Mucosa of descending colon (tissue), 3 donors: ENCODE measurements at places on chromosomes 13 and 19. TPM values are rescaled to one million over a fixed set of nuclear protein-coding genes. Genes with fewer than 3 reads are reported as not detected.

DNA sequence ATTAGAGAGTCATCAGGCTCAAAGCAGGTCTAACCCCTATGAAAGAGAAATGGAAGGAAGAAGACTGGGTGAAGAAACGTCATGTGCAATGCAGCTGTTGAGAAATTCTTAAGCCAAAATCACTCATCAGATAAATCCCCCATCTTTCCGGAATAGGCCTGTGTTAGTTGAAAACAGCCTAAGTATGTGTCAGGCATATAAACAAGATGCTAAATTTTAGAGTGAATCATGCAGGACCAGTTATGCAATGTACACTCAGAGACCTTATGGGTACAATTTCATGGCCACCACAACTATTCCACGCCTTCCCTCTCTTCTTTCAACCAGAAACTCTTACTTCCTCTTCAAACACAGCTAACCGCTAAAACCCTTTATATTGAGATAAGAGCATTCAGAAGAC lies 717.7 kb upstream of the ATXN8OS start:
- no peak for DNase-seq

The PCSK4 gene
- total RNA-seq: 4.9 TPM

The ZNF506 gene
- total RNA-seq: 31.7 TPM

- no peak for DNase-seq
Observed at GRCh38 chr19:6392221-6393073, 517 bp downstream of the GTF2F1 start.

GRCh38 chr19:14379294-14380065 lies 1.8 kb upstream of the ADGRE5 start:
- no peak for DNase-seq

GRCh38 chr13:24922387-24922744 lies 158.4 kb downstream of the RNF17 start:
- no peak for DNase-seq

DNA sequence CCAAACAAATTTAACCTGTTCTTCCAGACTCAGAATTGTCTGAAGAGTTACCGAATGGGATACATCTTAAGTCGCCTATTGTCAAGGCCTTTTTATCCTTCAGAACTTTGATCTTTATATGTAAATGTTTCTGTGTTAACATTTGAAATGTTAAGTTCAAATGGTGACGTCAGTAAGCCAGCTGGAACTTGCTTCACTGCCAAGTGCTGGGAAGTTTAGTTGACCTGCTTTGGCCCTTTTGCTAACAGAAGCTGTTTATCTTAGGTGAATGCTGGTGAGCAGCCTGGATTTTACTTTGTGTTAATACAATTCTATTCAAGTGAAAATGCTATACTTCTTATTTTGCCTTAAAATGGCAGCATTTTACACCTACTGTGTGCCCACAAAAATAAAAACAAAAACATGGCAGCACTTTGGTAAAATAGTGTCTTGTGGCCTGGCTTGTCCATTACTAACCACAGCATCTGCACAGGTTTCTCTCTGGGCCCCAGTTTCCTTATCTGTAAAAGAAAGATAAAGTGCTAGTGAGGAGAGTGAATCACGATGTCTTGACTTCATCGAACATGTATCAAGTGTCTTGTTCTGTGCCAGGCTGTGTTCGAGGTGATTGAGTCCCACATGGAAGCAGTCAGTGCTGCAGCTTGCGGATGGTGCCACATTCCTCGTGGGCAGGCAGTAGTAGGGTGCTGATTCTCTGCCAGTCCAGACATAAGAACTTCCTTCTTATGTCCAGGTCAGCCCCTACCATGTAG lies 2.2 kb downstream of the NAXD start:
- DNase-seq: no peak

The ZNF350 gene
- total RNA-seq: 13.5 TPM

DNA sequence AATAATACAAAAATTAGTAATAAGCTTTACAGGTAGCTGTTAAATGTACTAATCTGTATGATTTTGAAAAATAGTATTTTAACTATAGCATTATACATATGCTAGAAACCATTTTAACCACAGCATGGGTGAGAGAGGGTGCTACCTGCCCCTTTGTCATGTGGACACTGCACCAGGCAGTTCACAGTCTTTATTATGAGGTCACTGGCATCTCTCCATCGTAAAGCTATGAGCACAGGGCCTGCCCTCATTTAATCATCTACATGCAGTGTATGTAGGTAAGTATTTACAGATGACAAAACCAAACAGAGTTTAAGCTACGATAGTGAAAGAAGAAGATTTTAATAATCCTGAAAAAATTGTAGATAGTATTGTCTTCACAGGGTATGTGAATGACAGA lies 21.7 kb downstream of the EDNRB start:
- no peak for DNase-seq

The KLK10 gene
- total RNA-seq: 0.76 TPM

DNA sequence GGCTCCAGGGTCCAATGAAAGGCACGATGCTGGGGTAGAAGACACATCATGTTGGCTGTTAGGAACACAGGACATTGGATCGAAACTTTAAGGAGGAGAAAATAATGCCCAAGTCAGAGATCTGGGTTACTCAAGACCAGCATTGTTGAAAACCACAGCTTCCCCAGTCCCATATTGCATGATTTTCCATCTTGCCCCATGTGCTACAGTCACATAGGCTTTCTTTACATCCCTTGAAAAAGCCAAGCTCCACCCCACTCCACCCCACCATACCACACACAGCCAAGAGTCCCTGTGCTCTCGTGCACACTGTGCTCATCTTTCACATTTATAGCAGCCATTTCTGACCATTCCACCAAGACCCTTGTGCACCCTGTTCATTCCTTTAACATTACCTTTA lies 636.2 kb downstream of the DIAPH3 start:
- no peak for DNase-seq

DNA sequence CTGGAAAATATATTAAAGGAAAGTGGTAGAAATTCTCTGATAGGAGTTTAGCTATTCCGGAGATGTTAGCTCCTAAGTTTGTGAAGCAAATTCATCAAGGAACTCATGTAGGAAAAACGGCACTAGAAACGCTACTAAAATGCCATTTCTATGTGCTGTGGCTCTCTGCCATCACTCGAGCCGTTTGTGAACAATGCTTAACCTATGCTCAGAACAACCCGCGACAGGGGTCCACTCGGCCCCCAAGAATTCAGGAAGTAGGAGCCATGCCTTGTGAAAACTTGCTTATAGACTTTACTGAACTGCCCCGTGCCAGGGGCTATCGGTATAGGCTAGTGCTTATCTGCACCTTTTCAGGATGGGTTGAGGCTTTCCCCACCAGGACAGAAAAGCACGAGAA lies 14.2 kb upstream of the SLC15A1 start:
- no peak for DNase-seq

The HSD17B14 gene
- 10.1 TPM for total RNA-seq

DNA sequence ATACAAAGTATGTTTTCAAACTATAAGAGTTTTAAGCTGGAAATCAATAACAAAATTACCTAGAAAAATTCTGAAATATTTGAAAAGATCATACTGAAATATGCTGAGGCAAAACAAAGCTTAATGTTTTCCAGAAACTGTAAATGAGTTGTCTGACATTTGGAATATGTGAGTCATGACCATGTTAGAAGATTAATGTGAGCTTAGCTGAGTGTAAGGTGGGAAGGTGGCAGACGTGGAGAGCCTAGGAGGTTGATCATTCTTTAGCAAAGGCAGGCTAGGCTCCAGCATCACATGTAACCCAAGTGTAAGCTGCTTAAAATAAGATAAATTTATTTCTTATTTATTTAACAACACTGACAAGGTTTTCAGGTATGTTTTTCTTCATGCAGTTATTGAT lies 2086.1 kb upstream of the PCDH20 start:
- no peak for DNase-seq

- no peak for DNase-seq
Observed at GRCh38 chr19:36266375-36266961, 51.6 kb downstream of the ZNF146 start.

The ZNF559 gene
- total RNA-seq: 19.5 TPM

GRCh38 chr19:46601318-46602224 lies at the start of gene CALM3:
CALM3 (plus strand) TSS chr19:46601330; CDS start chr19:46601435, 105 bp downstream.
- DNase-seq: peak; percentile 63

The GSX1 gene
- not detected for total RNA-seq

The LRFN3 gene
- total RNA-seq: 10.5 TPM

- no peak for DNase-seq
Observed at GRCh38 chr19:29515706-29516357, 10.0 kb upstream of the VSTM2B start.

The GNA15 gene
- 6.2 TPM for total RNA-seq

The BRCA2 gene
- total RNA-seq: 1.8 TPM

GRCh38 chr19:13766095-13766481 lies 1.8 kb downstream of the MRI1 start:
- DNase-seq: no peak

- no peak for DNase-seq
Observed at GRCh38 chr13:98293103-98293502, 116.0 kb upstream of the RNF113B start.

DNA sequence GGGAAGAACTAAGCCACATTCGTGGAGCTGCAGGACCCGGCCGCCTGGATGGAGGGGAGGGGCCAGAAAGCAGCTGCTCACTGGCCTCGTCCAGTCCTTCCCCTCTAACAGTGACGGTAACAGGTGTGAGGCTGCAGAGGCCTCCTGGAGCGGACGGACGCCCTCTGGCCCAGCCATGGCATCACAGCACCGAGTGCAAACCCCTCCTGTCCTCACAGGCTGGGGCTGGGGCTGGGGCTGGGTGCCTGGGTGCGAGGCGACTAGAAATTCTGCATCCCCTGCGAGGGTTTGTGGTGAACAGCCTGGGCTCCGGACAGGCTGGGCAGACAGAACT lies 3.6 kb downstream of the MICOS13 start:
- DNase-seq: peak; percentile 33

- no peak for DNase-seq
Observed at GRCh38 chr13:34349091-34349722, 531.3 kb downstream of the RFC3 start.

- peak; percentile 35 for DNase-seq
Observed at GRCh38 chr19:5719274-5719960, 529 bp downstream of the LONP1 start.

GRCh38 chr19:51552996-51553725 lies 17.9 kb upstream of the ZNF175 start:
- peak; percentile 86 for DNase-seq

GRCh38 chr19:3707868-3708206 lies 347 bp upstream of the TJP3 start:
- no peak for DNase-seq

- no peak for DNase-seq
Observed at GRCh38 chr13:45895881-45896280, 44.3 kb upstream of the SIAH3 start.

The ALOX5AP gene
- total RNA-seq: 5.1 TPM

DNA sequence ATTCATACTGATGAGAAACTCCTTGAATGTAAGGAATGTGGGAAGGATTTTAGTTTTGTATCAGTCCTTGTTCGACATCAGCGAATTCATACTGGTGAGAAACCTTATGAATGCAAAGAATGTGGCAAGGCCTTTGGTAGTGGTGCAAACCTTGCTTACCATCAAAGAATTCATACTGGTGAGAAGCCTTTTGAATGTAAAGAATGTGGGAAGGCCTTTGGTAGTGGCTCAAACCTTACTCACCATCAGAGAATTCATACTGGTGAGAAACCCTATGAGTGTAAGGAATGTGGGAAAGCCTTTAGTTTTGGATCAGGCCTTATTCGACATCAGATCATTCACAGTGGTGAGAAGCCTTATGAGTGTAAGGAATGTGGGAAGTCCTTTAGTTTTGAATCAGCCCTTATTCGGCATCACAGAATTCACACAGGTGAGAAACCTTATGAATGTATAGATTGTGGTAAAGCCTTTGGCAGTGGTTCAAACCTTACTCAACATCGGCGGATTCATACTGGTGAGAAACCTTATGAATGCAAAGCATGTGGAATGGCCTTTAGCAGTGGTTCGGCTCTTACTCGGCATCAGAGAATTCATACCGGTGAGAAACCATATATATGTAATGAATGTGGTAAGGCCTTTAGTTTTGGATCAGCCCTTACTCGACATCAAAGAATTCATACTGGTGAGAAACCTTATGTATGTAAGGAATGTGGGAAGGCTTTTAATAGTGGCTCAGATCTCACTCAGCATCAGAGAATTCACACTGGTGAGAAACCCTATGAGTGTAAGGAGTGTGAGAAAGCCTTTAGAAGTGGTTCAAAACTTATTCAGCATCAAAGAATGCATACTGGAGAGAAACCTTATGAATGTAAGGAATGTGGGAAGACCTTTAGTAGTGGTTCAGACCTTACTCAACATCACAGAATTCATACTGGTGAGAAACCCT lies 26.6 kb downstream of the ZNF345 start:
- DNase-seq: no peak

The ZNF155 gene
- total RNA-seq: 8.6 TPM

DNA sequence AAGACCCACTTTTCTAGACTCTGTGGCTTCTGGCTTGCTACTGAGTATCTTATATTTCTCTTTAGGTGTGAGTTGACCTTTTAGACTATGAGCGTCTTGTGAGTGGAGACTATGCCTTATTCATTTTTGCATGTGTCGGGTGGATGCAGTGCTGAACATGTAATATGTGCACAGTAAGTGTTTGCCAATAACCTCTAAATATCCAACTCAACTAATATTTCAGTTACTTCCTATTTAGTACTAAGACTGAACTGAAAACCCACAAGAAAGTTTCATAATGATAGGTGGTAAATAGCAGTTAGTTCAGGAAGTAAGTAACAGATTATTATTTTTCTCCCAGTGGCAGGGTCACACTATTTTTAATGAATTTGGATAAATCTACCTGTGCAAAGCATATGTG lies 269.3 kb downstream of the KCNRG start:
- no peak for DNase-seq

- no peak for DNase-seq
Observed at GRCh38 chr19:15304140-15304705, 28.1 kb downstream of the BRD4 start.

The OVOL3 gene
- total RNA-seq: not detected

DNA sequence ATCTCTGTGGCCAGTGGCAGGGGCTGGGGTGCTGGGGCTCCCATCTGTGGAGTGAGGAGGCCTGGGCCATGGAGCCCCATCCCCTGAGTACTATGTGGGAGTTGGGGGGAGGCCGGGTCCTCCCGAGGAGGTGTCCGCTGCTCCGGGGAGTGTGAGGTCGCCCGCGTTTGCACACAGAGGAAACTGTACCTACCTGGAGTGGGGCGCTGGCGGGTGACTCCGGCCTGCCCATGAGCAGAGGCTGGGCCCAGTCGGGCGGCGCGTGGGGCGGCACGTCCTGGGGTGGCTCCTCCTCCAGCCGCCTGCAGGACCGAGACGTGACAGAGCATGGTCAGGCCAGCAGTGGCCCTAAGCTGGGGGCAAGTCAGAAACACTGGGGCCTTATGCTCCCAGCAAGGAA lies 33.8 kb upstream of the MATK start:
- DNase-seq: no peak

The ZNF525 gene
- 18.3 TPM for total RNA-seq

DNA sequence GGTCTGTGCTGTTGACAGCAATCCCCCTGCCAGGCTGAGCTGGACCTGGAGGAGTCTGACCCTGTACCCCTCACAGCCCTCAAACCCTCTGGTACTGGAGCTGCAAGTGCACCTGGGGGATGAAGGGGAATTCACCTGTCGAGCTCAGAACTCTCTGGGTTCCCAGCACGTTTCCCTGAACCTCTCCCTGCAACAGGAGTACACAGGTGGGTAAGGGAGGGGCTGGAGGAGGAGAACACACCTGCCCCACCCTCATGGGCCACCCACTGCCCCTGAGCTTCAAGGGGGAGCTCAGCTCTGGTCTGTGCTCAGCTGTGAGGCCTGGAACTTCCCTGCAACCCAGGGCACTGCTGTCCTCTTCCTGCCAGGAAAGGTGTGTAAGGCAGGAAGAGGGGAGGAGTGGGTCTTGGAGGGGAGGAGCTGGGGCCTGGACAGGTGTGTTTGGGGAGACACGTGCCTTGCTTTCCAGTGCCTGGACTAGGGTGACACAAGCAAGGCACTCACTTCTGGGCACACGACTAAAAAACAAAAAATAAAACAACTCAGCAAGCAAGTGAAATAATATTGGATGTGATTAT lies 3.9 kb downstream of the SIGLEC7 start:
- no peak for DNase-seq
